Esophagus squamous epithelium (tissue), 5 donors: ENCODE measurements at places on chromosomes 7 and 10. TPM values are rescaled to one million over a fixed set of nuclear protein-coding genes. Genes with fewer than 3 reads are reported as not detected.

GRCh38 chr7:134766779-134767519 lies 12.5 kb upstream of the CALD1 start:
- peak overlapping the region; percentile 66 for H3K27ac ChIP-seq
- peaks cover 12% of the 10 kb centered on the region for H3K4me1 ChIP-seq
- no peak for DNase-seq
- H3K4me3 ChIP-seq, result no peak overlapping the region
- H3K36me3 ChIP-seq, result no peaks in the 10 kb centered on the region

DNA sequence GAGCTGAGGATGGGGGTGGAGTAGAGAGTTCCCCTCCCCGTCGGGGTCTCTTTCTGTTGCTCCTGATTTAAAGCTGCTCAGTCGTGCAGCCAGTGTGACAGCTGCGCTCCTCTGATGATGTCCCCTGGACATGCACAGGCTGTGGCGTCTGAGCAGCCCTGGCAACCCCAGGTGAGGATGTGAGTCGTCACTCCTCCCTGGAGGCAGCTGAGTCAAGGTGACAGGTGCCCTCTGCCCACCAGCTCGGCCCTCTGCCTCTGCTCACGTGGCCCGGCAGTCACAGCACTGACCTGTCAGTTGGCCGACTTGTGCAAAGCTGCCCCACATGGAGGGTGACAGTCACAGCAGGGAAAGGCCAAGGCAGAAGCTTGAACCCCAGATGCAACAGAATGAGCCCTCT lies 33.9 kb downstream of the ANXA8 start:
- DNase-seq, result no peak
- H3K36me3 ChIP-seq, result no peaks in the 10 kb centered on the region
- H3K4me3 ChIP-seq, result no peak overlapping the region
- H3K4me1 ChIP-seq, result no peaks in the 10 kb centered on the region

GRCh38 chr10:89992575-89992974 lies 291.2 kb downstream of the KIF20B start:
- no peaks in the 10 kb centered on the region for H3K4me1 ChIP-seq
- H3K4me3 ChIP-seq, result no peak overlapping the region
- DNase-seq, result no peak
- no peaks in the 10 kb centered on the region for H3K27me3 ChIP-seq

DNA sequence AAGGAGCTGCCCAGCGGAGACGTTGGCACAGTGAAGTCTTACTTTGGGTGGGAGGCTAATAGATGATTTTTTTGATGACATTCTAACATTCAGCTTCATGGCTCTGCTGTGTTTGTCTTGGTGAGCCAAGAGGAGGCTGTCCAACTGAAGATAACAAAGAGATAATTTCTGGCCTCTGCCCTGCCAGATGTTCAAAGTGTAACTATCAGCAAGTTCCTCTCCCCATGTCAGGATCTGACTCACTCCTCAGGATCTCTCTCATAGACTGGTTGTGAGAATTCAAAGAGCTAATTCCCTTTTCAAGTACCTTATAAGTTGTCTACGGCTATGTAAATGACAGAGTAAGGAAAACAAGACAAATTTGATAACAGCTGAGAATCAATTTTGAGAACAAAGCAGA lies 1340.9 kb downstream of the XPNPEP1 start:
- H3K4me3 ChIP-seq, result no peak overlapping the region
- H3K27ac ChIP-seq, result no peak overlapping the region
- no peaks in the 10 kb centered on the region for H3K36me3 ChIP-seq
- H3K27me3 ChIP-seq, result no peaks in the 10 kb centered on the region
- no peak for DNase-seq

DNA sequence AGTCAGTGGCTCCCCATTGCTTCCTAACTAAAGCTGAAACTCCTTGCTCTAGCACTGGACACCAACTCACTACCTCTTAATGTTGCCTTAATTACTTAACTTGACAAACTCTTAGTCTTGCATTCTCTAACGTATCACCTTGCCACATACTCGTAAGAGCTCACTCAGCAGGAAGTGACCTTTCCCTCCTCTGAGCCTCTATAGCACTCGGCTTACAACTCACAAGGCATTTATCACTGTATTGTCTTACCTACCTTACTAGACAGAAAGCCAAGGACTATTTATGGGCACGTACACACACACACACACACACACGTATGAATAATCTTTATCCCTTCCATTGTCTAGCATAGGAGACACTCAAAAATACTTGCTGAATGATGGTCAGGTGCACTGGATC lies 21.2 kb downstream of the CEP41 start:
- no peaks in the 10 kb centered on the region for H3K27me3 ChIP-seq
- no peaks in the 10 kb centered on the region for H3K4me1 ChIP-seq
- no peaks in the 10 kb centered on the region for H3K36me3 ChIP-seq
- DNase-seq, result no peak

- no peak overlapping the region for H3K27ac ChIP-seq
- no peak for DNase-seq
- H3K4me3 ChIP-seq, result no peak overlapping the region
- H3K4me1 ChIP-seq, result no peaks in the 10 kb centered on the region
- H3K27me3 ChIP-seq, result no peaks in the 10 kb centered on the region
Observed at GRCh38 chr7:34567906-34568305, 90.1 kb upstream of the NPSR1 start.

DNA sequence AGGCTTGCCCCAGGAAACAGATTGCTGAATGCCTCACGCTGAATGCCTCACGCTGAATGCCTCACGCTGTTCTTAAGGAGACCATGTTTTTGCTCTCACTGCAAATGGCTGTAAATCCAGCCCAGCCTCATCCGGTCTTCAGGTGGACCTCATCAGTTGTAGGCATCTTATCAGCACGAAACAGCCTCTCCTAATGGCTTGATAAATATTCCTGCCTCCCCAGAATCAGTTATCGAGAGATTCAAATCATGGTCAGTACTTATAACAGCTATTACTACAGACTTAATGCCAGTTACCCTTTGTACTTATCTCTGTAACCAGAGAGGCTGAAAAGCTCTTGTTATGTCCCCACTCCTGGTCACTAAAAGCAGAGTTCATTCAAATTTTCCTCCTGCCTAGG lies 290.6 kb downstream of the FZD1 start:
- no peak overlapping the region for H3K27ac ChIP-seq
- H3K36me3 ChIP-seq, result no peaks in the 10 kb centered on the region
- H3K27me3 ChIP-seq, result no peaks in the 10 kb centered on the region
- DNase-seq, result no peak

DNA sequence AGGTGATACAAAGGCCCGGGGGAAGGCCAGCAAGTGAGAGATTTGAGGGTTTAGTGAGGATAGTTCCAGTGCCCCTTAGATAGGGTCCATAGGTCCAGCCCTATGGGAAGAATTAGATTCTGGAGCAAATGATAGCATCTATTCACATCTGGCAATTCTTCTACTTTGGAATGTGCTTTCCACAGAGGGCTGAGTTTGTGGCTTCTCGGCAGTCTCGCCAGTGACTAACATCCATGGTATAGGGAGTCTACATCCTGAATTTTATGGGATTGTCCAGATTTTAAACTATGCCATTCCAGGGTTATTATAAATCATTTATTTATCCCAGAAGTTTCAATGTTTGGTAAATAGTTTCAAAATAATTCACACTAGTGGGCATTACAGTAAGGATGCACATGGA lies 207.3 kb upstream of the ADO start:
- DNase-seq, result no peak
- no peaks in the 10 kb centered on the region for H3K27me3 ChIP-seq
- H3K4me1 ChIP-seq, result no peaks in the 10 kb centered on the region

GRCh38 chr7:75624134-75624832 lies 114.5 kb downstream of the HIP1 start:
- no peaks in the 10 kb centered on the region for H3K27me3 ChIP-seq
- H3K36me3 ChIP-seq, result no peaks in the 10 kb centered on the region
- no peak overlapping the region for H3K4me3 ChIP-seq
- peaks cover 14% of the 10 kb centered on the region for H3K4me1 ChIP-seq

- no peaks in the 10 kb centered on the region for H3K4me1 ChIP-seq
- no peak for DNase-seq
- no peaks in the 10 kb centered on the region for H3K27me3 ChIP-seq
Observed at GRCh38 chr7:23373151-23374004, 74.2 kb downstream of the MALSU1 start.

- no peaks in the 10 kb centered on the region for H3K27me3 ChIP-seq
- H3K27ac ChIP-seq, result no peak overlapping the region
- no peak for DNase-seq
- H3K36me3 ChIP-seq, result no peaks in the 10 kb centered on the region
Observed at GRCh38 chr7:1862560-1862959, 192.5 kb downstream of the ELFN1 start.

- peak overlapping the region; percentile 28 for H3K27ac ChIP-seq
- H3K36me3 ChIP-seq, result no peaks in the 10 kb centered on the region
- no peaks in the 10 kb centered on the region for H3K27me3 ChIP-seq
- H3K4me3 ChIP-seq, result no peak overlapping the region
- H3K4me1 ChIP-seq, result no peaks in the 10 kb centered on the region
- no peak for DNase-seq
Observed at GRCh38 chr10:88966797-88967196, 14.2 kb upstream of the ACTA2 start.

Gene SPACDR
- total RNA-seq, result not detected

Gene SLC35B4
- total RNA-seq, result 6.9 TPM

Gene PNLIPRP2
- not detected for total RNA-seq

Gene GNG11
- 6.0 TPM for total RNA-seq

Gene LRRC17
- total RNA-seq, result 1.1 TPM

Gene SKIDA1
- 0.53 TPM for total RNA-seq

Gene OR2F2
- not detected for total RNA-seq

Gene LLCFC1
- not detected for total RNA-seq

Gene ACHE
- total RNA-seq, result 0.22 TPM

Gene ABCC2
- 0.70 TPM for total RNA-seq
